ENCODE measurements at places on chromosomes 7 and 10. TPM values are rescaled to one million over a fixed set of nuclear protein-coding genes. Genes with fewer than 3 reads are reported as not detected.

The C10orf53 gene
- total RNA-seq, result not detected

The ST8SIA6 gene
- total RNA-seq, result not detected

The PPP1R17 gene
- total RNA-seq, result not detected

The PDE1C gene
- not detected for total RNA-seq

GRCh38 chr7:64807731-64808365 lies 13.6 kb downstream of the ZNF138 start:
- no peak for DNase-seq

DNA sequence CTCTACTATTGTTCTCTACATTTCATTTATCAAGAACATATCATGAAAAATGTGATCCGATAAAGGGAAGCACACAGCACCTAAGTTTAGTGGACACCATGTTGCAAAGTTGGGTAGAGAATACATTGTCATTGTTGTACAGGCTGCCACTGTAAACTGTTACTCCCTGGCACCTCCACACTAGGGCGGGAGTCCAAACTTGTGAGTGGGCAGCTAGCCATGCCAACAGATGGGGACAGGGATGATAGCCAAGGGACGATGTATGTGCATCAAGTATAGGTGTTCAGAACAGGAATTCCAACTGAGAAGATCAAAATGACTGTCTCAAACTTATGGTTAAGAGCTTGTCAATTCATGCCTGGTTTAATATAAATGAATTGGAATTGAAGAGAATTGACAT lies 31.1 kb upstream of the COMMD3 start:
- DNase-seq, result no peak

DNA sequence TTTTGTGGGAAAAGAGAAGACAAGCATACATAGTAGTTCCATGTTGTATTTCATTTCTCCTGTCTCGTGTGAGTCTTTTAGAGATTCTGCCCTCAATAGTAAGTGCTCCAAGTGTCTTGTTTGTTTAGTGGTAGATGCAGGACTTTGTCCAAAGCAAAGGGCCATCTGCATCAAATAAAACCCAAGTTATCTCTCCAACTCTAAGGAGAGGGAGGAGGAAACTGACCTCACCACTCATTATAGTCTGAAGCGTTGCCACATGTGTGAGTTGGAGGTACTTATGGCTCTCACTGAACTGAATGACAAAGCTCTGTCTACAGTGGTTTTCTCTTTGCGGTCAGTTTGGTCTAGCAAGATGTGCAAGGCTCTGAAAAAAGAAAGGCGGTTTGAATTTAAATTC lies 272.6 kb downstream of the DOCK4 start:
- no peak for DNase-seq

GRCh38 chr7:116902867-116903266 lies 40.5 kb downstream of the CAPZA2 start:
- DNase-seq, result no peak

- no peak for DNase-seq
Measured at GRCh38 chr7:66110856-66111255, 3.8 kb upstream of the CRCP start.

Data from activated CD4-positive, alpha-beta T cell treated with anti-CD3 and anti-CD28 coated beads for 36 hours (primary cell).